ENCODE measurements at places on chromosomes 6 and 20. TPM values are rescaled to one million over a fixed set of nuclear protein-coding genes. Genes with fewer than 3 reads are reported as not detected.

RGS17 gene
- 1.5 TPM for total RNA-seq

- no peak for DNase-seq
These were observed 56.3 kb upstream of the OLIG3 start for GRCh38 chr6:137550535-137550934.

- no peak for DNase-seq
These were observed 12.8 kb downstream of the NFATC2 start for GRCh38 chr20:51529758-51530157.

ARMH2 gene
- total RNA-seq = not detected

DNA sequence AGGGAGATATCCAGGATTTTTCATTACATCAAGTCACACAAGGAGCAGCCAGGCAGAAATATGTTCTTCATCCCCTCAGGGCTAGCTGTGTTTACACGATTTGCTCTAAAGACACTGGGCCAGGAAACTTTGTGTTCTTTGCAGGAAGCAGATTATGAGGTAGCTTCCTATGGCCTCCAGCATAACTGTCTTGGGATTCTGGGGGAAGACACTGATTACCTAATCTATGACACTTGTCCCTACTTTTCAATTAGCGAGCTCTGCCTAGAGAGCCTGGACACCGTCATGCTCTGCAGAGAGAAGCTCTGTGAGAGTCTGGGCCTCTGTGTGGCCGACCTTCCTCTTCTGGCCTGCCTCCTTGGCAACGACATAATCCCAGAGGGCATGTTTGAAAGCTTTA, 11.2 kb downstream of the FAM120B start:
- DNase-seq = peak; percentile 67

- no peak for DNase-seq
These were observed 133.4 kb downstream of the BANF2 start for GRCh38 chr20:17833036-17833674.

DNA sequence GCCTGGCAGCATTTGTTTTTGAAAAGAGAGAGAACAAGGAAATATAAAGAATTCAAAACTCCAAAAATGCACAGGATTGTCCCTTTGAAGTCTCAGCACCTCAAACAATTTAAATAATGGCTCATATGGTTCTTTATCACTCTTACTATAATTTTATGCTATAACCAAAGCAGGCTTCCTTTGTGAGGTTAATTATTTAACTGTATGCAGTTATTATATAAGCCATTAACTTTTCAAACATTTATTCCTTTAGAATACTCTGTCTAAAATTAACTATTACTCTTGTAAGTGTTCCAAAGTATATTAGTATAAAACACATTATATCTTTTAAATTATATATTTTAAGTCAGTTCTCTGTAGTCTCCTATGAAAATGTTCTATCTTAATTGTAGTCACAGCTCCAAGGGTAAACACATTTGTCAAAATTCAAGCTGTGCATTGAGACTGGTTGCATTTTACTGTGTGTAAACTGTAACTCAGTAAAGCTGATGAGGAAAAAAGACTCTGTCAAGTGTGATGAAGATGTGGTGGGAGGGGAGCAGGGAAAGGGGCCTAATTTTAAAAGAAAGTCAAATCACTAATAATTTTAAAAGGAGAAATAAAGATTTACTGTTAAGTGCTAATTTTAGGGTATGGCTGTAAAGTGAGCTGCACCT, 20.0 kb upstream of the PLAGL1 start:
- DNase-seq = no peak

GRCh38 chr6:144083172-144083571, 12.2 kb downstream of the SF3B5 start:
- DNase-seq = no peak

DNA sequence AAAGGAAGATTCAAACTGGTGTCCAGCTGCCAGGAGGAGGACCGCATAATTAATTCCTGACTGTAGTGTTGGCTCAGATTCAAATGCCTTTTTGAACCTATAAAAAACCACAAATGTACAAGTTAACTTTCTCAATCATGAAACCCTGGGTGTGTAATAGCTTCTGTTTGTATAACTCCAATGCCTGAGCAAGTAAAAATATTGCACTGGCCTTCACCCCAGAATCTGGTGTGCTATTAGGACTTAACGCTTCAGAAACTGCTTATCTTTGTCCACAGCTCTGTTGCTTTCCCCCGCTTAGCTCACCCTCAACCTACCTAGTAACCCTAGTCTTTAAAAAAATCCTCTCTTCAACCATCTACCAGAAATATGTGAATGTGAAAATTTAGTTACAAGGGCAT, 119.1 kb upstream of the MAP7 start:
- DNase-seq = no peak

DNA sequence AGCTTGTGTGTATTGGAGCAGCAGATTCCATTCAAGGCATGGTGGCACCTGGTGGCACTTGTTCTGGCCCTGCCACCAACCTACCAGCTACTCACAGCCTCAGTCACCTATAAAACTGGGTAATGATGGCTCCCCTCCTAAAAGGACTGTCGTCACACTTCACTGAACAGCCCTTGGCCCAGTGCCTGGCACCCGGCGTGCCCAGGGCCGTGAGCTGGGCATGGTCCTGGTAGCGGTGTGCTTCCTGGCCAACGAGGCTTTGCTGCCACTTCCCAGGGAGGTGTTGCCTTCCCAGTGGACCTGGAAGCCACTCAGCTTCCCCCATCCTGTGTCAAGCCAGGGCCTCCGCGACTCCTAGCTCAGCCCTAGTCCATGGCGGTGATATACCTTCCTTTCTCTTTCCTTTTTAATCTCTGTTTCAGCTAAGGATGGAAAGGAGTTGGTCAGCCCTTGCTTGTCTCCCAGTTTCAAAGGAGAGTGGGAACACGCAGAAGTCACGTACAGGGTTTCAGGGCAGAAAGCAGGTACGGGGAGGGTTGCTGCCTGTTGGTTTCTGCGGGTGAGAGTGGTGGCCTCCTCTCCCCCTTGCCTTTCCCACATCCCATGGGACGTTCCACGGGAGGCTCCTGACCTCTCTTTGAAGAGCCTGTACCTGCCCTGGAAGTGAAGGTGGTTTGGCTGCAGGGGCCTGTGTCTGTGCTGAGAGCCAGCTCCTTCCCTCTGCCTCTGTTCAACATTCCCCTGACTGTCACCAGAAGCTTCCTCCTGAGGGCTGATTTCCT, 25.5 kb downstream of the ENTPD6 start:
- DNase-seq = no peak

DNA sequence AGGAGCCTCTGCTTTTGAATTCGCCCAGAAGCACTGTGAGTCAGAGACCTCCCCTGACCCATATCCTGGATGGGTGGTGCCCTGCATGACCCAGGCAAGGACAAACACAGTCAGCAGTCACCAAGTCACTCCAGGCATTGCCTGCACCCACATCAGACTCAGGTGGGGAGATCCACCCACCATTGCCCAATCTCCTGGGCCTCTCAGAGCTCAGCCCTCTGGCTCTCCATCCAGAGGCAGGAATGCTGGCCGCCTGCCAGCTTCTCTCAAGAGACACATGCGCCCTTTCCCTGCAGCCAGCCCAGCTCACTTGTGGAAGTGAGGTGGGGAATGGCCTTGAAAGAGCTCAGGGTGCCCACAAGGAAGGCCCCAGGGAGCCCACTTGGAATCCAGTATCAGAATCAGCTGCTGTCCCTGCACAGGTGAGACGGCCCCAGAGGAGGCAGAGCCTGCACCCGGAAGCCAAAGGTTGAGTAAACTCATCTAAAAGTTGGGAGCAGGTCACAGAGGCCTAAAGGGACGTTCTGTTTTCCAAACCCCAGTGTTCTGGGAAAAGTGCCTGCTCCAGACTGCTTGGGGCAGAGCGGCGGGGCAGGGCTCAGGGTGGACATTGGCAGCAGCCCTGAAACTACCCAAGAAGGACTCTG, 129.8 kb downstream of the PREX1 start:
- no peak for DNase-seq

GRCh38 chr20:44533928-44534327, 12.1 kb upstream of the SERINC3 start:
- DNase-seq = no peak

RAB44 gene
- not detected for total RNA-seq

DNA sequence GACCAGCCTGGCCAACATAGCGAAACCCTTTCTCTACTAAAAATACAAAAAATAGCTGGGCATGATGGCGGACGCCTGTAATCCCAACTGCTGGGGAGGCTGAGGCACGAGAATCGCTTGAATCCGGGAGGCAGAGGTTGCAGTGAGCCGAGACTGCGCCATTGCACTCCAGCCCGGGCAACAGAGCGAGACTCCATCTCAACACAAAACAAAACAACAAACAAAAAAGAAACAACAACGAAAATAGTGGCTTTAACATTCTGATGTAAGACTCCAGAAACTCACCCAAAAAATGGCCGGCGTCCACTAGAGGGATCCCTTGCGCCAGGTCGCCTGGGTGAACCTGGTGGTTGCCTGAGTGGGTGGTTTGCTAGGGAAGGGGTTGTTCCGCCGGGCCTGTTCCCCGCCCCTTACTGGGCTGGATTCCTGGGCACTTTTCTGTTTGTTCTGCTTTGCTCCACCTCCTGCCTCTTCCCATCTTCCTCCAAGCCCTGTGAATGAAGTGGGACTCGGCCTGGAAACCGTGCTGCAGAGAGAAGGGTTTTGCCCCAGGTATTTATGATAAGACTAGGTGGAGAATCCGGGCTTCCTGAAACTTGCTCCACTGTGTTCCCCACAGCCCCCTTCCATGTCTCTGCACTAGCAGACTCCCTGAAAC, 1.5 kb downstream of the PABPC1L start:
- no peak for DNase-seq

DNA sequence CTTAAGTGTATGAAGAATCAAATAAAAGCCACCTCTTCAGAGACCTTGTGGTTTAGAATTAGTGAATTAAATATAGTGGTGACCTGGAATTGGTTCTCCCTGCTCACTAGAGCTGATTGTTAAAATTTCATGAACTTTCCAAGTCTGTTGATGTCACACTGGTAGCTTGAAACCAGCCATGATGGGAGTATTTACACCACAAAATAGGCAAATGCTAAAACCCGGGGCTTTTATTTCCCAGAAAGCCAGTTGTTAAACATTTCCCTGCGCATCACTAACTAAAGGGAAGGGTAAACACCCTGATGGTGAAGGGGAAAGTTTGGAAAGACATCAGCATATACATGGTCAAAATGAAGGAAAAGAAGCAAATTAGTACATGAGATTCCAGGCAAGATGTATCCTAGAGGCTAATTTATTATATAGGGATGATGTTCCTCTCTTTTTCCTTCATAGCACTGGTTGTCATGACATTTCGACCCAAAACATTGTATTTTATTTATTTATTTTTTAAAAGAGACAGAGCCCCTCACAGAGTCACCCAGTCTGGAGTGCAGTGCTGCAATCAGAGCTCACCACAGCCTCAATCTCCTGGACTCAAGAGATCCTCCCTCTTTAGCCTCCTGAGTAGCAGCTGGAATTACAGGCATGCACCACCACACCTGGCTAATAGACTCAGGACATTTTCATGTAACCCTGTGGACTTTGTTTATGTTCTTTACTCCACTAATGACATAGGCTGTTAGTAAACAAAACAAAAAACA, 123.2 kb downstream of the RIN2 start:
- no peak for DNase-seq

LCA5 gene
- total RNA-seq = 6.1 TPM

DNA sequence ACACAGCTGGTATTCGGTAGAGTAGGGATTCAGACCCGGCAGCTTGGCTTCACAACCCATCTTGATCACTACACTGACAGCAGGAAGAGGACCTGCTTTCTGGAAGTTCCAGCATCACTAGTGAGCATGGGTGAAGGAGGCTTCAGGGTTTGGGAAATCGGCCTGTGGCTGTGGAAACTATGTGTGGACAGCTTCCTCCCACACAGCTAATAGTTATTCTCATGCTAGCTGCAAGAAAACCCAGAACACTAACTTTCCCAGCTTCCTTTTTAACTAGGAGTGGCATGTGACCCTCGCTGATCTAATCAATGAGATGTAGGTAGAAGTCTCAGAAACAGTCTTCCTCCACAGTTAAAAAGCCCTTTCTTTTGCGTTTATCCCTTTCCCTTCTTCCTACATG, 36.3 kb upstream of the SIRPA start:
- no peak for DNase-seq

- DNase-seq = no peak
These were observed 21.4 kb downstream of the C6orf15 start for GRCh38 chr6:31090973-31091364.

GRCh38 chr6:124028117-124028516, 224.5 kb downstream of the NKAIN2 start:
- no peak for DNase-seq

DNA sequence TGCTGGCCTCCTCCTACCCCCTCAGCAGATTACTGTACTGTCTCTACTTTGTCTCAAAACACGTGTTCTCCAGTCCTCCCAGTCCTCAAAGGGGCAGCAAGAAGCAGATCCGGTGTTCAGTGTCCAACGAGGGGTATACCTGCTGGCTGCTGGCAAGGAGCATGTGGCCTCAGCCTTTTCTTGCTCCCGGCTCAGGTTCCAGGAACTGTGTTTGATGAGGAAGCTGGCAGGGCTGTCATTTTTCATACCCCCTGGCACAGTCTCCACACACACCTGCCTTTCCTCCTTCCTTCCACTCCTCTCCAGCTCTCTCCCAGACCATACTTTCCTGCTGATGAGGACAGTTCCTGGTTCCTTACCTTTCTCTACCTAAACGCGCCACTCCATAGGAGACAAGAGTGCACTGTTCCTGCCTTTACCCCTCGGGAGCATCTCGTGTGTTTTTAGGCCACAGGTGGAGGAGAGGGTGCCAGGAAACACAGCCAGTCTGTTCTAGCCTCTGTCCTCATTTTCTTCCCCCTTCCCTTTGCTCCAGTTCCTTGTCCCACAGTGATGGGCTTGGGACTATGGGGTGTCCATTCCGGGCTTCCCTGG, 77.2 kb downstream of the SSR1 start:
- no peak for DNase-seq

AURKA gene
- total RNA-seq = 32.9 TPM

MAPK13 gene
- total RNA-seq = 2.5 TPM

- DNase-seq = no peak
These were observed 2.4 kb upstream of the CST3 start for GRCh38 chr20:23640018-23640601.

SPDEF gene
- total RNA-seq = not detected

- no peak for DNase-seq
These were observed 1.2 kb downstream of the TGIF2 start for GRCh38 chr20:36574366-36575135.
